ENCODE measurements at places on chromosomes 5 and 9.

DNA sequence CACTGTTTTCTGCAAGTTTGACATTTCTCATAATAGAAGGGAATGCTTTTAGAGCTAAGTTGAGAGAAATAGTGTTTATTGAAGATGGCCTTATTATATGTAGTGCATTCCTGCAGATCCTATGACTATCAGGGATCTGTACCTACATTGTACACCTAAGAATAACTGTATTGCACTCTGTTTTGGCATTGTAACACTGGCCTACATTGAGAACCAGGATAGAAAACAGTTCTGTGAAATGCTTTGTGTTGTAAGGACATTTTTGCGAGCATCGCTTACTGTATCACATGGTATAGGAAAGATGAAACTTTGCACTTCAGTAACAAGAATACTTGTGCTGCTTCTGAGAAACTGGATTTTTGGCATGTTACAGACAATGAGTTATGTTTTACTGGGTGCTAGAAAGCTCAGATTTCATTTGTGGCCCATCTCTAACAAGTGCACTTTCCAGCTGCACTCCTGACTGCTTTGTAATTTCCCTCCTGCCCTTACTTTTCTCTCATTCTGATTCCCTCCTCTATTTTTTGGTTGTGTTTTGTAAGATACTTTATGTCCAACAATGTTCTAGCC, 30.6 kb downstream of the C9orf85 start:
- no peak for DNase-seq

DNA sequence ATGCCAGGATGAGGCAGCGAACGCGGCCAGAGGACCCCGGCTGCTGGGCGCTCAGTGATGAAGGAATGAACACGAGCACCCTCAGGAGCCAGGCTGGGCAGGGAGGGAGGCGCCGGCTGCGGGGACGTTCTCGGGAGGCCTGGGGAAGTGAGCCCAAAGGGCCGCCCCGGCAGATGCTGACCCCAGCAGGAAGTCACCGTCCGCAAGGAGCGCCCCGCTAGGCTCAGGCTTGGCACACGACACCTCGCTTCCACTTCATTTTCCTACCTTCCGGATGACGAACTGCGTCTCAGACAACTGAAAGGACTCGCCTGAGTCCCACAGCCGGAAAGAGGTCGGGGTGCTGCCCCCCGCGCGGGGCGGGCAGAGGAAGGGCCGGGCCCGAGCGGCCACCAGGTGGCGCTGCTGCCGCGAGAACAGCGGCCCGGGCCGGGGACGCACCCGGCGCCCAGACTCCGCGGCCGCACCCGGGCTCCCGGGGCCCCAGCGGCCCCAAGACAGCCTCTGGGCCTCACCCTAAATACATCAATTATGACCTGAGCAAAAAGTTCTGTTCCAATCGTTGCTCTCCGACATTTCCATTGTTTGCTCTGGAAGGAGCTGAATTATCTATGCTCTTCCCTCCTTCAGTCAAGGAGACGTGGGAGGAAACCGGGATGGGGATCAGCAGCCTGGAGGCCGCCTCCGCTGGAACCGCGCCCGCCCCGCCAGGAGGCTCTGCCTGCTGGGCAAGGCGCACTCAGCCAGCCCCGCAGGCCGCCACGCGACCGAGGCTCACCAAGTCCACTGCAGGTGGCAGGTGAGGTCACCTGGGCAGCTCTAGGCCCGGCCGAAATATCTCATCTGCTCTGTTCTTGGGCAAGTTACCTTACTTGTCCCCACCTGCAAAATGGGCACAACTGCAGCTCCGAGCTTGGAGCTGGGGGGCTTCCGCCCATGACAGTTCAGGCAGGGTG, 107.0 kb downstream of the ZNF354C start:
- peak; percentile 94 for DNase-seq

DNA sequence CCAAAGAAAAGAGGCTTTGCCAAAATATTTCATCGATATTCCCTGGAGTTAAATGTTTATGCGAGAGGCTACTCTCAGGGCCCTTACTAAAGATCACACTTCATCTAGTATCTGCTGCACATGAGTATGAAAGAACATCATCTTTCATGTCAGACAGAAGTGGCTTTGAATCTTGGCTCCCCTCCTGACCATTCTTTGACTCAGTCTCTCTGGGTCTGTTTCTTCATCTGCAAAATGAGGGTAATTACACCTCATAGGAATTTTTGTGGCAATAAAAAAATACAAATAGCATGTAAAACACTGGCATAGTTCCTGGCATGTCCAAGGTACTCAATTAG, 58.1 kb downstream of the SLIT3 start:
- no peak for DNase-seq

- no peak for DNase-seq
These were observed 2.3 kb upstream of the FBXW11 start for GRCh38 chr5:172008689-172009141.

DNA sequence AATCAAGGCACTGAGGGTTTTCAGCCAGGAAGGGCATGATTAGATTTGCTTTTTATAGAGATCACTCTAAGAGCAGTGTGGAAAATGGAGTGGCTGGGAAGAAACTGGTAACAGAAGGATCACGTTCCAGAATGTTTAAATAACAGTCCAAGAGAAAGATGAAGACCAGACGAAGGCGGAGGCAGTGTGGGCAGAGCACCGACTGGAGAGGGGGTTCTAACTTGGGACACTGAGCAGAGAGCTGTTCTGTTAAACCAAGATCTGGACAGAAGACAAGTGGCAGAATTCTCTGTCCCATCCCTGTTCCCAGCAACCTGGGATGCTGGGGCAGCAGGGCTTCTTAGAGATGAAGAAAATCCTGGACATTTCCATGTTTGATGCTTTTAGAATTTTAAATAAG, 249.1 kb upstream of the NR4A3 start:
- no peak for DNase-seq

GRCh38 chr9:91174772-91175171, 186.9 kb downstream of the AUH start:
- no peak for DNase-seq

DNA sequence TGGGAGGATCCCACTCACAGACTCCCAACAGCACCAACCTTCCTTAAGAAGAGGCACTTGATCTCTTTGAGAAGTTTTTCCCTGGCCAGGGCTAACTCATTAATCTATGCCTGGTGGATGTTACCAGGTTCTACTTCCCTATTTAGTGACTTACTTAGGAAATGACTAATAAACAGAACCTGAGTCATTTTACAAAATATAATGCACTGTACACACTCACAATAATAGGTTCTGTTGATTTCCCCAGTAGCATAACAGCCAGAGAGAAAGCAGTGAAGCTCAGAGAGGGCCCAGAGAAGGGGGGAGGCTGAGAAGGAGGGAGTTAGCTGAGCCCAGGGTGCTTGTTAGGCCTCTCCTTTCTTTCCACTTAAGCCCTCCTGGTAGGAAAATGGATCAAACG, 27.1 kb downstream of the FRMD3 start:
- no peak for DNase-seq

DNA sequence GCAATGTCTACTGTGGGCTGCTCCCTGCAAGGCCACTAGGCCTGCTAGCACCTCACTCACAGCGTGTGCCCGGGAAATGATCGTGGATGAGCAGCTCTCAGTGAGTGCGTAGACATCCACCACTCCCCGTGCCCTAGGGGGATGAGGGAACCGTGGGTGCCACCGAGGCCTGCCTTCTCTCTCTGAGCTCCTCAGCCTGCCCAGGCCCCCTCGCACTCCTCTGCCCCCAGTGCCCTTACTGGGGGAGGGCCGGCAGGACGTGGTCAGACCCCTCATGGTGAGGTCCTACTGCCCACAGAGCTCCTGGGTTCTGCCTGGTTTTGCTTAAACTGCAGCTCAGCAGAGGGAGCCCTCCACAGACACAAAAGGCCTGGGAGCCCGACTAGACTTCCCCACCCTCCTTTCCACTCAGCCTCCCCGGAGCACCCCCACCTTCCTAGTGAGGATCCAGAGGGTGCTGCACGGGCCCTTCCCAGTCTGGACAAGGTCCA, 220.0 kb downstream of the CACNA1B start:
- no peak for DNase-seq

DNA sequence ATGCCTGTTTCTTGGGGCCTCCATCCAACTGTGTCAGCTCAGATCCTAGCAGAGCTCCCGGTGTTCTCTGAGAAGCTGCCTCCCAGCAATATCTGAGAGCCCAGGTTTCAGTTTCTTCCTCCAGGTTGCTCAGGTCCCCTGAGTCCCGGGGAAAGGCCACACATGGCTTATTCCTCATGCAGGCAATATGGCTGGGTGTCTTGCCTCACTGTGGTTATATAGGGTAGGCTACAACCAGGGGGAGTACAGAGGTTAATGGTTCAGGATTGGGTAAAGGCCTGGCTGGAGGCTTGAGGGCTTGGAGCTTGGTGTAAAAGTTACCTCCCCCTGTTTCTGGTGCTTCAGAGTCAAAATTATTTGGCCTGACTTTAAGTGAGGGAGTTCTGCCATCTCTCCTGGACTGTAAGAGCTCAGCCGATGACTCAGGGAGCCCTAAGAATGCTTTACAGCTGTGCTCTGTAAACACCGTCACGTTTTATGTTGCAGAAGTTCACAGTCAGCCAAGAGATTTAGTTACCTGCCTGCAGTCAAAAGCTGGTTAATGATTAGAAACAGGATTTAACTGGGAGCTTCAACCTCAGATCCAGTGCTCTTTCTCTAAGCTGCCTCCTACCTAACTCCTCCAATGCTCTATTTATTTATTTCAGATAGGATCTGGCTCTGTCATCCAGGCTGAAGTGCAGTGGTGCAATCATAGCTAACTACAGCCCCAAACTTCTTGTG, 24.3 kb upstream of the UBAP2 start:
- DNase-seq: peak; percentile 62

- DNase-seq: no peak
These were observed 25.1 kb upstream of the MED10 start for GRCh38 chr5:6403416-6403815.

- no peak for DNase-seq
These were observed 22.6 kb upstream of the CTNNAL1 start for GRCh38 chr9:109035684-109036423.

DNA sequence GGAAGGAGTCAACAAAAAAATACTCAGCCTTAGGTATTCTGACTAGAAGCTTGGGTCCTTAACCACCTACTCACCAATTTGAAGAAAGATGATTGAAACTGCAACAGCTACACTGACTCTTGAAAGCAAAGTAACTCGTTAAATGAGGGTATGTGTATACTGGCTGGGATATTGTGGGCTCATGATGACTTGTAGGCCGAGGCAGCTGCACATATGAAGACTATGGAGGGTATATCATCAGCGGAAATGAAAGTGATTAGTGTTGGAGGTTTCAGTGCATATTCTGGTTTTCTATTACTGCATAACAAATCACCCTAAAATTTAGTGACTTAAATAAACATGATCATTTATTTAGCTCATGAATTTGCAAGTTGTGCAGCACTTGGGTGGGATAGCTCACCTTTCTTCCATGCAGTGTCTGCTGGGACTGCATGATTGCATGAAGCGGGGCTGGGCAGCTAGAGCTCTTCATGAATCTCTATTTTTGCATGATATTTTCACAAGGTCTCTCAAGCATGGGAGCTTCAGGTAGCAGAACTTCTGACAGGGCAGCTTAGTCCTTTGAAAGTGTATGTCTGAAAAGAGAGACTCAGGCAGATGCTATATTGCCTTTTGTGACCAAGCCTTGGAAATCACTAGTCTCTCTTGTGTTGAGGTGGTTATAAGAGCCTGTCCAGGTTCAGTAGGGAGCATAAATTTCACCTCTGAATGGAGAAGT, 96.1 kb upstream of the CDKN2B start:
- DNase-seq: no peak

- DNase-seq: no peak
These were observed 18.8 kb downstream of the C5orf52 start for GRCh38 chr5:157689942-157690689.

GRCh38 chr5:82822634-82822927, 254.6 kb downstream of the TMEM167A start:
- DNase-seq: no peak

GRCh38 chr9:94600258-94600657, 6.6 kb upstream of the FBP2 start:
- DNase-seq: no peak

DNA sequence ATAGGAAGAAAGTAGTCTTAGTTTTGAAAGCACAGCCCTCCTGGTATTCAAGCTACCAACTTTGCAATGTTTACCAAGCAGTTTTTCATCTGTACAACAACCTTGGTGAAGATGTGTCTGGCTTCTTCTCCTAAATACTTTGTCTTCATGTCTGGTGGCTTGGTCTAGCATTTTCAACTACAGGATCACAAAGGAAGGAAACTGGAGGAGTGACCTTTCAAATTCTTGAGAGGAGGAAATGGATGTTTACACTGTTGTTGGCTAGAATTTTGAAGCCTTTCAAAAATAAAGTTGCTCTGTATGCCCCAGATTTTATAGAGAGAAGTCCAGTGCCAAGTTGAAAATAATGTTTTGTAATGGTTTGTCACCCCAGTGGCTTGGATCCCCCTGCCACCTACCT, 16.3 kb downstream of the PAM start:
- no peak for DNase-seq

- no peak for DNase-seq
These were observed 9.3 kb upstream of the ACSL6 start for GRCh38 chr5:132020568-132021339.

DNA sequence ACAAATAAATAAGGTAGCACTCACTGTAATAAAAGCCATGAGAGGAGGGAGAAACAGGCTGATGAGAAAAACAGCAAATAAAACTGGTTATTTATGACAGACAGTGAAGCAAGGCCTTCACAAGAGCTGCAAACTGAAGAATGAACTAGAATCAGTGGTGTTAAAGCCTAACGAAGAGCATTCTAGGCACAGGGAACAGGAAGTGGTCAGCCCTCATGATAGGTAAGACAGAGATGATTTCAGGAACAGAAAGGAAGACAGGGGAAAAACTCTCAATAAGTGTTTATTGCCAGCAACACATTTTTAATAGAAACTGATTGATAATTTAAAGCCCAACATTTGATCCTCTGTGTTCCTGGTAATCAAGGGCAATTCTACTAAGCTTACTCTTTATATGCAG, 124.5 kb downstream of the EDIL3 start:
- no peak for DNase-seq

GRCh38 chr5:167578977-167579692, 712.3 kb upstream of the WWC1 start:
- no peak for DNase-seq

- DNase-seq: peak; percentile 83
These were observed at the start of gene ANKDD1B for GRCh38 chr5:75611311-75612225. TSS of gene ANKDD1B (plus strand) at chr5:75611453. CDS start at chr5:75611635, 182 bp downstream.

DNA sequence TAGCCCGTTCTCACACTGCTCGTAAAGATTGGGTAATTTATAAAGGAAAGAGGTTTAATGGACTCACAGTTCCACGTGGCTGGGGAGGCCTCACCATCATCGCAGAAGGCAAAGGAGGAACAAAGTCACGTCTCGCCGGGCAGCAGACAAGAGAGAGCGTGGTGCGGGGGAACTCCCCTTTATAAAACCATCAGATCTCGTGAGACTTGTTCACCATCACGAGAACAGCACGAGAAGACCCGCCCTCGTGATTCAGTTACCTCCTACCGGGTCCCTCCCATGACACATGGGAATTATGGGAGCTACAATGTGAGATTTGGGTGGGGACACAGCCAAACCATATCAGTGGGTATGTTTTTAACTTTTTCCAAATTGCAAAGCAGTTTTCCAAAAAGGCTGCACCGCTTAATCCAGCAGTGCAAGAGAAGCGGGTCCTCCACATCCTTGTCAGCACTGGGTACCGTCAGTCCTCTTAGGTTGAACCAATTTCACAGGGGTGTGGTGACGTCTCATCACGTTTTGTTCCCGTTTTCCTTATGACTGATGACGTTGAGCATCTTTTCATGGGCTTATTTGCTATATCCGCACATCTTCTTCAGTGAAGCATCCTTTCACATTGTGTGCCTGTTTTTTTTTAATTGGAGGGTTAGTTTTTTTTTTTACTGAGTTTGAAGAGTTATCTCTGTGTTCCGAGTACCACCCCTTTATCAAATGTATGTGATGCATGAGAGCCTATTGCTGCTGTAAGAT, 8.0 kb upstream of the FCN2 start:
- no peak for DNase-seq

GRCh38 chr5:141534492-141535213, 45.8 kb downstream of the PCDHGC5 start:
- no peak for DNase-seq
